ENCODE measurements at places on chromosomes 12 and 14.

DNA sequence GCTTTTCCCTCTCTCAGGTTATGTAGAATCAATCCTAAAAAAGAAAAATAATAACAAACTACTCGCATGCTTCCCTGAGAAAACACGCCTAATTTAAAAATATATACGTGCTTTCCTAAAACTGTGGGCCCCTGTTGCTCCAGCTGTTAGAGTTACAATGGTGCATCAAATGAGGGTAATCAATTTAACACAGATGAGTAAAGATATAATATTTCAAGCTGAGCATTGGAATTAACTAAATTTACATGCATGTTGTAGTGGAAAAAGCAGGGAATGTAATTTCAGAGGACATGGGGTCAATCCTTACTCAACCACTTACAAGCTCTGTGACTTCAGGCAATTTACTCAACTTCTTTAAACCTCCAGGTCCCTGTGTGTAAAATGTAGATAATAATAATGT lies 22.4 kb upstream of the LGR5 start:
- no peak for DNase-seq

DNA sequence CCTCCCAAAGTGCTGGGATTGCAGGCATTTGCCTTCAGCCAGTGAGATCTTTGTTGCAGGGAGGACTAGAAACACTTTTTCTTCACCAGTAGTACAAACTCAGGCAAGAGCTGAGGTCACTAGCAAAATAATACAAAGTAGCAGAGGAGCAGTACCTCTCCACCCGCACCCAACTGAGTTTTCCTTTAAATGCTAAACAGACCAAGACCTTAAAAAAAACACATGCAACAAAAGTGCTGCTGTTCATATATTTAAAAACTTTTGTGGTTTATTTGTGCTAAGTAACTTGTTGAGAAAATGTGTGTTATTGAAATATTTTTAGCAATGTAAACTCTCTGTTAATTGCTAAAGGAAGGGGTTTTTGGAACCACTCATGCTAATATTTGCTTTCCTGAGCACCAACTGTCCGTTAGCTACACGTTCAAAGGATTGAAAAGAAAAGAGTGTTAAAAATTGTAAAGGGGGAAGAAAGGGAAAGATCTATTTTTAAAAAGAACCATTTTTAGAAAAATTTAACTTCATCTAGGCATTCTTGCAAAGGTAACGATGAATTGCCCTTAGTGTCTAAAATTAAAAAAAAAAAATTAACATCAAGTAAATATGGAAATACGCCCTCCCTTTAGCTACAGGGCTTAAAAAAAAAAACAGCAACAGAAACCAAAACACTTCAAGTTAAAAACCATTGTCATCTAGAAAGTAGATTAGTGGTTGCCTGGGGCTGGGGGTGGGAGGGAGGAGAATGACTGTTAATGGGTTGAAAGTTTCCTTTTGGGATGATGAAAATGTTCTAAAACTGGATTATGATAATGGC lies 114.0 kb upstream of the KRAS start:
- peak; percentile 22 for DNase-seq

DNA sequence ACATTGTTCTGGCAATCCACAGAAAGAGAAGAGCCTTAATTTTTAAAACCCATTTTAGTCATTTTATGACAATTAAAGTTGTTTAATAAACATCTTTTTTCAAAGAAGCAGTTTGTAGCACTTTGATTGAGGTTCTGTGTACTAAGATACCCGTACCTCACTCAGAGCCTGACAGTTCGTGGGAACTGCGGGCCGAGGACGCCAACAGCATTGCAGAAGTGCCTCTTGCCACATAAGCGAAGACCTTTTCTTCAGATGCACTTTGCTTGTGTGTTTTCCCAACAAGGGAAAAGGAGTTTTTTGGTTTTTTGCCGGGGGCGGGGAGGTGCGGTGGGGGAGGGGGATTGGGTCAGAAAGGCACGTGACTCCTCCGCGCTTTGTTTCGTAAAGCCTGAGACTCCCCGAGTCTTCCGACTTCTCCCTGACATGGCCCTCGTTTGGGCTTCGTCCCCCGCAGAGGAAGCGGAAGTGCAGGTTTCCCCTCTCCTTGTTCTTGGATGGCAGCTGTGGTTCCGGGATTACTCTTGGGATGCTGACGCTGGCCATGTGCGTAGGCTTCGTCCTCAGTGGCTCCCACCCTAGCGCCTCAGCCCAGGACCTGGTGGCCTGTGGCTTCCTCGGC lies 70.8 kb downstream of the WDR20 start:
- DNase-seq = no peak

- no peak for DNase-seq
Observed at GRCh38 chr12:31589598-31589903, 1.4 kb downstream of the DENND5B start.

- no peak for DNase-seq
Observed at GRCh38 chr12:117167769-117168168, 22.5 kb downstream of the FBXO21 start.

- no peak for DNase-seq
Observed at GRCh38 chr14:105384605-105385321, 13.6 kb upstream of the TEX22 start.

DNA sequence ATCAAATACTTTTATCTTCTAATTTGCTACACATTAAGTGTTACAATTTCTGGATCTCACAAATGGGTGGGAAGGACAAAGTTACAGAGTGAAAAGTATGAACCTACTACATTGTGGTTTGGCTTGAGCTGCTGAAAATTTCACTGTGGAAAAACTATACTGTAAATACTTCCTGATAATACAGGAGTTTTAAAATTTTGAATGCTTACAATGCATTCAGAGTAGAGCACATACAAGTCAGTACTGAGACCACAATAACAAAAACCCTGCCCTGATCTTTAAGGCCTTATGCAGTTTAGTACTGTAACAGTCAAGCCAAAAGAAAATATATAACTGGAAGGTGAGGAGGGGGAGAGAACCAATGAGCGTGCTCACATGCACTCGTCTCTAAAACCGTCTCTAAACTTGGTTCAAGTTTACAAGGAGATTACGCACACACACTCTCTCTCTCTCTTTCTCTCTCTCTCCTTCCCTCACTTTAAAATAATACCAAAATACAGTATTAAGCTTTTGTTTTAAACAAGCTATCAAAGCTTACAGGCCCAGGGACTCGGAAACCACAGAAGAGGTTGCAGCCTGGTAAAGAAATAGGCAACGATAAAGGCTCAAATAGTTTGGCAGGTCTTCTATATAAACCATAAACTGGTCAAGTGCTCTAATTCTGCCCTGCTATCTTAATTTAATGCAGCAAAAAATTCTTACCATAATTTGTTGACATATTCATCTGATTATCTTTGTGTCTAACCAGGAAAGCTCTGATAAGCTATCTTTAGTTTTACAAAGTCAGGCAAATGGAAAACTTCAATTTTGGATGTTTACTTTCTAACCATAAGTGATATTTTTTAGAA lies 58.0 kb downstream of the ATF7 start:
- DNase-seq = no peak

DNA sequence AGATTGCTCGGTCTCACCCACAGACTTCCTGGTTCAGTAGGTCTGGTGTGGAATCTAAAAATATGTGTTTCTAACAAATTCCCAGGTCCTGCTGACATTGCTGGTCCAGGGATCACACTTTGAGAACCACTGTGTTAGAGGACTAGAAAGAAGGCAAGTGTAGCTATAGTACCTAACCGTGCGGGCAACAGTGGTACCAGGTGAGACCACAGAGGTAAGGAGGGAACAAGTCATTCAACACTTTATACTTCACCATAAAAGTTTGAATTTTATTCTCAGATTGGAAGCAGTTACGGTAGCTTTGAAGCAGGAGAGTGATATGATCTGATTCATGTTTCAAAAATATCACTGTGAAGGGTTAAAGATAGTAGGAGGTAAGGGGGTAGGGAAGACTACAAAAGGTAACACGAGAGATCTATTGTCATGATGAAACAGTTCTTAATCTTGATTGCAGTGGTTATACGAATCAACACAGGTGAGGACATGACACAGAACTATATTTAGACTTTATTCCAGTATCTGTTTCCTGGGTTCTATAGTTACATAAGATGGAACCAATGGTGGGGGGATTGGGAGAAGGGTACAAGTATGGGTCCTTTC lies 73.5 kb downstream of the CDK17 start:
- DNase-seq = no peak

DNA sequence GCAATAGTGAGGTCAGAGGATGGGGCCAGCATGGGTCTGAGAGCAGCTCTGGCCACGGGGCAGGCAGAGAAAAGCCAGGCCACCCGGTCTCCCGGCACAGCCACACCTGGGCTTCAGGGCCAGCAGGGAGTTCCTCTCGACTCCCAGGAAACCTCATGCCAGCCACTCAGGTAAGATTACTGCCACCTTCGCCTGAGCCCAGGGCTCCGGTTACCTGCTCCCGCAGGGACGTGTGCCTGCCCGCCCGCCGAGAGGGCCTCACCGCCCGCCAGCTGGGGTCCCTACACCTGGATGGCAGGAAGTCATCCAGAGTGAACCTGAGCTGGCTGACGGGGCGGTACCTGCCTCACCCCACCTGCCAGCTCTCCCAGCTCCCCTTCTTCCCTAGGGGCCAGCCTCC lies 7.3 kb downstream of the JAG2 start:
- no peak for DNase-seq

- DNase-seq = no peak
Observed at GRCh38 chr14:95875831-95876760, 536 bp upstream of the TUNAR start.

GRCh38 chr12:26340649-26341048 lies 145.3 kb downstream of the SSPN start:
- DNase-seq = no peak

DNA sequence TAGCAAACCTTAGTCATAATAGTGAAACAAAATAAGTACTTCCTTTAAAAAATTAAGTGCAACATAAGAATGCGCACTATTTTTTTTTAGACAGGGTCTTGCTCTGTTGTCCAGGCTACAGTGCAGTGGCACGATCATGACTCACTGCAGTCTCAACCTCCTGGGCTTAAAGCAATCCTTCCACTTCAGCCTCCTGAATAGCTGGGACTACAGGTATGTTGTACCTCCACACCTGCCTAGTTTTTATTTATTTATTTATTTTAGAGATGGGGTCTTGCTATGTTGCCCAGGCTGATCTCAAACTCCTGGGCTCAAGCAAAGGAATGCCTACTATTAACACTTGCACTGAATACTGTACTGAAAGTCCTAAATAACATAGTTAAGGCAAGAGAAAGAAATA lies 93.8 kb downstream of the NUMB start:
- no peak for DNase-seq

- DNase-seq = no peak
Observed at GRCh38 chr12:110687396-110688169, 1.3 kb downstream of the HVCN1 start.

Measured in stimulated activated CD4-positive, alpha-beta T cell treated with anti-CD3 and anti-CD28 coated beads, Interleukin-1b, Interleukin-23, amount 100 ng/mL, for 1 hour (primary cell).